ENCODE measurements at places on chromosomes 7 and 10.

- peaks cover 3% of the 10 kb centered on the region for H3K36me3 ChIP-seq
- H3K4me3 ChIP-seq: no peak overlapping the region
- H3K27ac ChIP-seq: no peak overlapping the region
- no peaks in the 10 kb centered on the region for H3K27me3 ChIP-seq
- no peak for DNase-seq
These were observed 18.2 kb downstream of the PAXIP1 start for GRCh38 chr7:154984601-154985188.

GRCh38 chr10:49313501-49314070 lies 14.6 kb downstream of the C10orf71 start:
- DNase-seq: no peak
- no peaks in the 10 kb centered on the region for H3K4me1 ChIP-seq
- no peak overlapping the region for H3K27ac ChIP-seq
- H3K27me3 ChIP-seq: no peaks in the 10 kb centered on the region

DNA sequence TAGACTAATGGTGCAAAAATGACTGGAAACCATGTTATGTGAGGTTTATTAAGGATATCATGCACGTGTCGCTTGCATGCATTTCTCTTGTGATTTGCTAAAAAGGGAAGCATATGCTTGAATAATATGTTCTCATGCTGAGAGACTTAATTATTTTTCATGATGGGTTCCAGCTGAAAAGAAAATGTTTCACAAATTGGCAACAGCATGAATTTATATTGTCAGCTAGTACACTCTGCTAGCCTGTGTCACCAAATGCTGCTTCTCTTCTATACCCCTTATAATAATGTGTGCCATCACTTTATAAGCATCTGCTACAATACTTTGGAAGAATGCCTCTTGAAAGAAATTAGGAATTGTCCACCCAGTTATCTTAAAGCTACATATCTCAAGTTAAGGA lies 63.0 kb downstream of the GNAI1 start:
- H3K4me1 ChIP-seq: no peaks in the 10 kb centered on the region
- no peaks in the 10 kb centered on the region for H3K36me3 ChIP-seq
- H3K27ac ChIP-seq: no peak overlapping the region
- no peak overlapping the region for H3K4me3 ChIP-seq
- no peaks in the 10 kb centered on the region for H3K27me3 ChIP-seq

DNA sequence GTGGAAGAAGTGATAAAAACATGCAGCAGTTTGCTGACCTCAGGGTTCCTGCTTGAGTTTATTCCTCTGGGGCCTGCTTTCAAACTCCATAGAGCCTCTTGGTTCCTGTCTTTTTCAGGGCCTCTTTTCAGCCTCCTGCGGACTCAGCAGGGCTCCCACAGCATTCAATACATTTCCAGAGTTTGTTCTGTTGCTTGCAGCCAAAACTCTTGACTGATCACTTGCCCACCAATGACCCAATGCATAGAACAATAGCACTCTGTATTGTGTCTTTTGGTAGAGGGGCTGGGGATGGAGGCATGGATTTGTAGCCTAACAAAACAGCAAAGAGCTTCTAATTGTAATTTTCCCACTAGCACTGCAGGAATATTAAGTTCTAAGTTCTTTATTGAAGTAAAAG lies 50.8 kb upstream of the CREB5 start:
- no peak overlapping the region for H3K27ac ChIP-seq
- H3K4me3 ChIP-seq: no peak overlapping the region
- no peaks in the 10 kb centered on the region for H3K36me3 ChIP-seq
- no peaks in the 10 kb centered on the region for H3K4me1 ChIP-seq

GRCh38 chr7:77800158-77800557 lies 1.6 kb downstream of the PHTF2 start:
- H3K36me3 ChIP-seq: no peaks in the 10 kb centered on the region
- peak overlapping the region; percentile 80 for H3K27ac ChIP-seq
- H3K4me1 ChIP-seq: peaks cover 13% of the 10 kb centered on the region
- no peak for DNase-seq
- no peaks in the 10 kb centered on the region for H3K27me3 ChIP-seq
- peak overlapping the region; percentile 93 for H3K4me3 ChIP-seq

DNA sequence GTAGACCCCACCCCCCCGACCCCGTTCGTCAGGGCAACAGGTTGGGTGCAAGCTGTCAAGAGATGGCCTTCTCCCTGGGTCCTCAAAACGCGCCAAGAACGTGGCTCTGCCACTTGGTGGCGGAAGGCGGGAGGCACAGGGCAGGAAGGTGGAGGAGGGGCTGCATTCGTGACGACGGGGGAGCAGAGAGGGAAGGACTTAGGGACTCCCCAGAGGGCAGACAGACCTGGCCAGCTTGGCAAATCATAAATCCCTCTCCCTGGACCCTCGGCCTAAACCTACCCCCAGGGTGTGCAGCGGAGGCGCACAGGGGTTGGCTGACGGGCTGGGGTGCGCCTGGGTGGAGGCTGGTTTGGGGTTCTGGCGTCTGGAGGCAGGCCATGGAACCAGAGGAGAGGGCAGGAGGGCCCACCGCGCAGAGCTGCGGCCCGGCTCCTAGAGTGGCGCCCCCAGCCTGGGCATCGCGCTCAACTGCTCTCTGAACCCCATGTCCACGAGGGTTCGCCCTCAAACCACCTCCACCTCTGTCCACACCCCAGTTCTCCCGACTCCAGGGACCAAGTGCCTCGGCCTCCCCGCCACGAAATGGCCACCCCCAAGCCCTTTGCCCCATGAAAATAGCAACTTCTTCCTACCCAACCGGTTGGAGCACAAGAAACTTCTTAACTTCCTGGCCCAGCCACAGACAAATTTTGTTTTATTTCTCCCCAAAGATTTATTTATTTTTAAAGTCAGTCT lies 10.8 kb upstream of the GATA3 start:
- H3K27me3 ChIP-seq: peaks cover 38% of the 10 kb centered on the region
- H3K27ac ChIP-seq: no peak overlapping the region
- peaks cover 18% of the 10 kb centered on the region for H3K4me1 ChIP-seq
